Inflammatory macrophage treated with lipopolysaccharide for 4 hours (primary cell): ENCODE measurements at places on chromosomes 11 and 22.

- DNase-seq: no peak
These were observed 385.0 kb upstream of the DDI1 start for GRCh38 chr11:103651341-103651998.

DNA sequence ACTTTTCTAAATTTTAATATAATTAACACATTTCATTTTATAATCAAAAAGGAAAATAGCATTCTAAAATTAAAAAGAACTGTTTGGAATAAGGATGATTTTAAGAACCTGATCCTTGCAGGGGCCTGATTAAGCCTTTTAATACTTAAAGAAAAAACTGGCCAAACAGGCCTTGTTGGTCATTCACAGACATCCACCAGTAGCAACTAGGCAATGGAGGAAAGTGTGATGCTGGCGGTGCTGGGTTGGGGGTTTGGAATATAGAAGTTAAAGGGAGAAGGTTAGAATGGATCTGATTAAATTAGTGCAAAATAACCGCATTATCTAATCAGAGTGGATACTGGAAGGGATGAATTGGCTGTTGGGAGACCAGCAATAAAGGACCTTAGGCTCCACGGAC lies 16.9 kb upstream of the TEAD1 start:
- DNase-seq: no peak

- DNase-seq: no peak
These were observed 545.8 kb downstream of the INSC start for GRCh38 chr11:15660496-15660895.

DNA sequence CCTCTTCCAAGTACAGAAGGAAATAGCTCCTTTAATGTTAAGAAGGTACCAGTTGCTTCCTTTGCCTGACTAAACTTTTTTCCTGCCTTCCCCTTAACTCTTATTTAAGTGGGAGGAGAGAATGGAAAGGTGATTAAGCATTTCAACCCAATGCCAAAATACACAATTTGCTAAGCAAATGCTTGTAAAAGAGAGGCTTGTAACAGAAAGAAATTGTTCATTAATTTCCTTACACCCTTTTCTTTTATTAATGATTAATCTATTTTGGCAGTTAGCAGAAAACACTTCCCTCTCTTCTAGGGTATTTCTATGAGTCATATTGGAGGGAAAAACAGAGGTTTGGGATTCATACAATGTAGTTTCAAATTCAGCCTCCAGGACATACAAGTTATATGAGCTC lies 427.6 kb upstream of the FAT3 start:
- DNase-seq: no peak

GRCh38 chr11:17186932-17187692 lies 20.7 kb downstream of the PIK3C2A start:
- DNase-seq: no peak

DNA sequence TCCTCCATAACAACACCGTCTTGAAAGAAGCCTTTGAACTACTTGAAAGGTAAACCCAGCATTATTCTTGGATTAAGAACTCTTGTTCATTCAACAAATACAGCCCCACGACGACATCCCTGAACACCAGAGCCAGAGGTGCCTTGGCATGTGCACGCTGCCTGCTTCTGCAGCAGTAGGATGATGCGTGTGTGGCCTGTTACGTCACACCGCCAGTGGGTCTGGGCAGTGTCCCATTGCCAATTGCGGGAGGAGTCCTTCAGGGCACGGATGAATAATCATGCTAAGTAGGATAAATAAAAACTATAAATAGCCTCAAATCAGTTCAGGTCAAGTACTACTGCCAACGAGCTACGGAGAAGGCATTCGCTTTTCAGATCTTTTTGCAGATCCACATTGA lies 380.5 kb downstream of the SHANK2 start:
- no peak for DNase-seq

DNA sequence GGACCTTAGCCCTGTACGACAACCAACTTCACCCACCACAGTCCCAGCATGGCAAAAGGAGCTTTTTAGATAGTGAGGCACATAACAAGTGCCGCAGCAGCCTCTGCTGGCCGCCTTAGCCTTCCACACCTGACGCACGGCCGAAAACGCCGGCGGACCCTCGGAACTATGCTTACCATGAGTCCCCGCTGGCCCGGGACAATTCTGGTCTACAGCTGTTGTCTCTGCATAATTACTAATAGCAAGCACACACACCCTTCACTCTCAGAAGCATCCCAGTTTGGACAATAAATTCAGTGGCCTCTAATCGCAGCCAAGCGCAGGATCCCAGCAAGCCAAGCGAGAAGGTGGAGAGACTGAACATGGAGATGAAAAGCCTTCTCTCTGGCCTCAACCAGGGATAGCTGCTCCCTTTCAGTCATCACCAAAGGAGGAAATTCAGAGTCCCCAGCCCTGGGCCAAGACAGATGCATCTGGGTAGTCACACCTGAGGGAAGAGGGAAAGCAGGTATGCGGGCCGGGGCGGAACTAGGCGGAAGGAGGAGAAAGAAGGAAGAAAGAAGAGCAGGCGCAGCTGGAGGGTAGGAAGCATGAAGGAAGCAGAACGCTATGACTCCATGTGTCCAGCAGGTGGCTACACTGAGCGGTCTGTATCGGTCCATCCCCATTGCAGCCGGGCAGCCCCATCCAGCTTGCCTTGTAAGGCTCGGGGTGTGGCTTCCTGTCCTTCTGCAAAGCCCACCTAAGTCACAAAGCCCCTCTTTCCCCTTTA lies 40.3 kb downstream of the BUD13 start:
- DNase-seq: peak; percentile 64

- DNase-seq: no peak
These were observed 650 bp downstream of the GUCY1A2 start for GRCh38 chr11:107017433-107018218.

DNA sequence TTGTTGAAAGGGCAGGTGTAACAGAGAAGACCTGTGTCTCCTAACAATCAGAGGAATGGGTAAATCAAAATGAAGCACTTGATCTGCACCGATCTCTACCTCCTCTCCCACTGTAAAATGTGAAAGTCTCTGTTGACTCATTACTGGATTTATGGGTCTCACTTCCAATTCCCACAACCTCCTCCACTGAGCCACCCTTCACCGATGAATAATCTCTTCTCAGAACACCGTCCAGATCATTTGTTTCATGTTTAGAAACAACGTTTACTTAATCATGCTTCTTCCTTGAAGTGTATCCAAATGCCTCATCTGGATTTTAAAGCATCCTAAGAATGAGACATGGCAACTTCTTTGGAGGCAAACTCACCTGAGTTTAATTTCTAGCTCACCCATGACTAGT lies 643.6 kb downstream of the ETS1 start:
- DNase-seq: no peak
